ENCODE measurements at places on chromosomes 12 and 14. TPM values are rescaled to one million over a fixed set of nuclear protein-coding genes. Genes with fewer than 3 reads are reported as not detected.
A peak's percentile ranks its signal among the peaks of the same experiment; 100 is the strongest.

GRCh38 chr14:80695869-80696268 lies 245.7 kb downstream of the CEP128 start:
- ATAC-seq: no peak

The C12orf56 gene
- not detected for total RNA-seq

- ATAC-seq: no peak
These were observed 109.8 kb upstream of the CPSF6 start for GRCh38 chr12:69129564-69129963.

The METTL3 gene
- 71.9 TPM for total RNA-seq

- no peak for ATAC-seq
These were observed 435.0 kb downstream of the GXYLT1 start for GRCh38 chr12:41709463-41710285.

GRCh38 chr14:53124786-53125185 lies 28.3 kb downstream of the DDHD1 start:
- ATAC-seq: no peak

GRCh38 chr12:57146961-57147944 lies at the start of gene LRP1-AS:
Gene LRP1-AS, minus strand, starts transcription at chr12:57147619.
- ATAC-seq: no peak

GRCh38 chr12:90167518-90168208 lies 459.0 kb upstream of the ATP2B1 start:
- no peak for ATAC-seq

DNA sequence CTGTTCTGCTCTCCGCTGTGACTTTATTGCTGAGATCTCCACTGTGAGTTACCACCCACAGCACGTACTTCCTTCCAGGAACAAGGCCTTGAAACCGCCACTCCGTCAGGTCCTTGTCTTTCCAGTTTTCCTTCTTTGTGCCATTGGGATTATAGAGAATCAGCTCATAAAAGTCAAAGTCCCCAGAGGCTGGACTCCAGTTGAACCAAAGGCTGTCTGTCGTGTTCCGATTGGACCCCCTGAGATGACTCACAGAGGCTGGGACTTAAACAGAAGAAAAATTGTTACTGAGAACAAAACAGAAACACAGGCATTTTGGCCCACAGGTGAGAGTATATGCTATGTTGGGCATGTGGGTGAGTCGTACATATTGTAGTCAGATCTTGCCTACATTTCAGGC lies 76.6 kb downstream of the PTPRB start:
- no peak for ATAC-seq

DNA sequence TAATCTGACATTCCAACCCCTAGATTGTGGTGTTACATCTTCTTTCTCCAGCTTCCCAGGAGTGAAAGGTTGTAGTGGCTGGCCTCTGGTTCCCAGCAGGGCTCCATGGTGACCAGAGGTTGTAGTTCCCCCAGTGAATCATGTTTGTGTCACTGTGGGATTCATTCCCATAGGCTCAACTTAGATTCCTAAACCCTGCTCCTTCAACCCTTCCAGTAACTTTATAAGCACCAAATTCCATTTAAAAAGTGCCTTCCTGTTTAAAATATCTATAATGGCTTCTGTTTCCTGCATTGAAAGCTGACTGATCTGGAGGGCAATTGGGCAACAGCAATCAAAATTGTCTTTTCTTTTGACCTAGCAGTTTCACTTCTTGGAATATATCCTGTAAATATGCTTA lies 40.5 kb upstream of the TBC1D15 start:
- no peak for ATAC-seq

The CLEC2B gene
- 54.0 TPM for total RNA-seq

DNA sequence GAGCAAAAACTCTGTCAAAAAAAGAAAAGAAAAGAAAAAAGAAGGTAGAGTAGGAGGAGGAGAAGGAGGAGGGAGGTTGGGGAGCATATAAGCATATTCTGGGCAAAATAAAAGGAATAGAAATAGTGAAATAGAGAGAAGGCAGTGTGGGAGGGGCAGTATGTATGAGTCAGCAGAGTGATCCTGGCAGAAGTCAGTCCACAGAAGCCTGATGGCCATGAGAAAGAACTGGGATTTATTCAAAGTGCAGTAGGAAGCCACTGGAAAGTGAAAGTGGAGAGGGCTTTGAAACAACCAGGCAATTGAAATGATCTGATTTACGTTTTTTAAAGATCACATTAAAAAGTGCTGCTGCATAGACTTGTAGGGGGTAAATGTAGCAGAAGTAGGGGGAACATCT lies 368.6 kb upstream of the USP15 start:
- ATAC-seq: no peak

GRCh38 chr12:67645601-67646000 lies 2.9 kb upstream of the DYRK2 start:
- no peak for ATAC-seq

The TAS2R8 gene
- not detected for total RNA-seq

- ATAC-seq: peak; percentile 57
These were observed 53.1 kb upstream of the STON2 start for GRCh38 chr14:81453166-81453766.

DNA sequence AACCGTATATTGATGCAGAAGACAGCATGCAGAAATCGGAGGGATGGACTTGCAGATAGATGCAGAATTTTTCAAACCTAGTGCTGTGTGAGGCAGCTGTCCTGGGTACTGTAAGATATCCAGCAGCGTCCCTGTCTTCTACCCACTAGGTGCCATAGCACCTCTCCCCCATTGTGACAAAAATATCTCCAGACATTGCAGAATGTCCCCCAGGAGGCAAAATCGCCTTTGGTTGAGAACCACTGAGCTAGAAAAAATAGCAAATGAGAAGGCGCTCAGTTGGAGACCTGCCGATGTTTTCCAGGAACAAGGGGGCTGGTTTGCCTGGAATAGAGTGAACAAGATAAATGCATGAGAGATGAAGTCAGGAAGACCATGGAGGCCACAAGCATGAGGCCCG lies 67.9 kb upstream of the TMEM132D start:
- ATAC-seq: no peak

DNA sequence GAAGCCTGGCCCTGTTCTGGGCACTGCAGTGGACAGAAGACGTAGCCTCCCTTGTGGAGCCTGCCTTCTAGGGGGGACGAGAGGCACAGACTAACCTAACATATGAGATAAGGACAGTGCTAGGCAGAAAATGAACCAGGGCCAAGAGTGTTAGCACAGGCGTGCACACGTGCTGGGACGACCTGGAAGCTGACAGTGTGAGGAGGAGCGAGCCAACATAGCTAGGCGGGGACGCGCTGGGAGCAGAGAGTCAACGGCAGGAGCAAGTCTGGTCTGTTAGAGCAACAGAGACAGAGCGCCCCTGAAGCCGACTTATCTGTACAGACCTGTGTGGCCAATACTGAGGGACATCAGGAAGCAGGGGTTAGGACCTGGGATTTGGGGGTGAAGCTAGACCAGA lies 8.0 kb downstream of the PXMP2 start:
- ATAC-seq: no peak

The EGLN3 gene
- 22.7 TPM for total RNA-seq

DNA sequence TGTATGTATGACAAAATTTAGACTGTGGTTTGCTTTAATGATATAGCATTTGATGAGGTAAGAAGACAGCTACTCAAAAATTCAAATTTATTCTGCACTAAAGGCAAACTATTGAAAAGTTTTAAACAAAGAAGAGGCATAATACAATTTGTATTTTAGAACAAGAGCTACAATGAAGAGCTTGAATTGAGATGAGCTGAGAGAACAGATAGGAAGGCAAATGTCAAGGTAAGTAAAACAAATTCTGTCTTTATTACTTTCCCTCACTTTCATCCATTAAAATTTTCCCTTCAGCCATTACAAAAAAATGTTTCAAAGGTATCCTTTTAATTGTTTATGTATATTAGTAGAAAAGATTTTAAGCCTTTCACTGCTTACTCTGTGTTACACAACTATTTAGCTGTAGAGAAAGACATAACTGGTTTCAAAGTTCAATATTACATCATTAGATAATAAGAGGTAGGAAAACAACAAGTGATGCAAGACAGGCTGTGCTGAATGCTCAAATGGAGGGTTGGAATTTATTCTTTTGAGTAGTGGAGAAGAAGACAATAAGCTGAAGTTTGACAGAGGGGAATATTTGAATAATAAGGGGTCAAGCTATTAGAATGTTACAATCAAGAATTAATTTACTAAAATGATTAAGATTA lies 1334.1 kb downstream of the FSCB start:
- ATAC-seq: no peak

DNA sequence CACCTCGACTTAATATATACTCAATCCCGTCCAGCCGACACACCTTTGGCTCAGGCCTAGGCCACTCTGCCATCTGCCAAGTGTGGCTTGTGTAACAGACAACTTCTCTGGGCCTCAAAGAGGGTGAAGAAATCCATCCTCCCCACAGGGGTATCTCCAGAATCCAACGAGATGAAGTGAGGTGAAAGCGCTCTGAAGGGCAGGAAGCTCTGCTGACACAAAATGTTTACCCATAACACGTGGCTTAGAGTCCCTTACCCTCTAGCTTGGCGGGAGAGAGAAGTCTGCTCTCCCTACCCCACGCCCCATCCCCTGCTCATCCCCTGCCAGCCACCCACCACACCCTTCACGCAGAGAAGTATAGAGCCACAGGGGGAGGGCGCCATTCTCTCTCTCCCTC lies 13.0 kb downstream of the ZBTB39 start:
- ATAC-seq: no peak

- ATAC-seq: no peak
These were observed 174.8 kb upstream of the AVPR1A start for GRCh38 chr12:63325757-63326156.

DNA sequence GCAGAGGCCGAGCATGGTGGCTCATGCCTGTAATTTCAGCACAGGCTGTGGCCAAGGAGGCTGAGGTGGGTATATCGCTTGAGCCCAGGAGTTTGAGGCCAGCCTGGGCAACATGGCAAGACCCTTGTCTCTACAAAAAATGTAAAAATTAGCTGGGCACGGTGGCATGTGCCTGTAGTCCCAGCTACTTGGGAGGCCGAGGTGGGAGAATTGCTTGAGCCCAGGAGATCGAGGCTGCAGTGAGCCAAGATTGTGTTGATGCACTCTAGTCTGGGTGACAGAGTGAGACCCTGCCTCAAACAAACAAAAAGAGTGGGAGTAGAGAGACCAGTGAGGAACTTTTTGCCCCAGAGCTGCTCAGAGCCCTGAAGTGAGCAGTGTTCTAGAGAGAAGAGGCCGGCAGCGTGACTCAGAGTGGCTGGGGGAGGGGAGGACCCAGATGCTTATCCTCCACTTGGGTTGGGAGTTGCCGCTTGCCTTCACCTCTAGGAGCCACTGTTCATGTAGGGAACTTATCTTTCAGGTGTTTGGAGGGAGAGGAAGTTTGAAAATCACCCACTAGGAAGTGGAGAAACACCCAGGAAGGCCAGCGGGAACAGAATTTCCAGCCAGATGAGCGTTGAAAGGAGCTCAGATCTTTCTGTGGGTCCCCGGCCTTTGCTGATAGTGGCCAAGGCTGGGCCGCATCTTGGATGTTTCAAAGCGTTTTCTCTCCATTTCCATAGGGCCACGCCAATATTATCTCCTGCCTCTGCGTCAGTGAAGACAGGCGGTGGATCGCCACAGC lies 15.3 kb downstream of the CFAP251 start:
- ATAC-seq: no peak

DNA sequence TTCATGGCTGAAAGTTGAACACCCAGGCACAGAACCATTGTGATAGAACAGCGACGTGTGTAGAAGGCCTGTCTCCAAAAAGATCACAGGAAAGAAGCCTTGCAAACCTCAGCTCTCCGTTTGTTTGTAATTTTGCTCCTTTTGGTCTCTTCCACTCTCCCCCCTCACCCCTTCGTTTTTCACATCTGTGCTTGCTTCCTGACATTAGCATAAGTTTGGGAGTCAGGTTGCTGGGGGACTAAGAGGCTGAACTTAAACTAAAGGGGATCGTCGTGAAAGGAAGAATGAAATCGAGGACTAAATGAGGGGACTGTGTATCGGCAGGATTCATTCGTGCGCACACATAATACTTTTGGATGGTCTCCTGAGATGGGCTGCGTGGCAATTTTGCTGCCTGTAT lies 200.6 kb downstream of the BCAT1 start:
- no peak for ATAC-seq

The ACOT4 gene
- total RNA-seq: 1.8 TPM

- no peak for ATAC-seq
These were observed 14.4 kb downstream of the SNX6 start for GRCh38 chr14:34615507-34615906.

Data from activated T-helper 17 cell treated with anti-CD3 and anti-CD28 coated beads, Interleukin-2, amount 50 U/mL, for 72 hours (primary cell).